NCI-H1105 (cell line): ENCODE measurements at places on chromosomes 2 and 18.

GRCh38 chr2:81872006-81872405 is 1567.5 kb upstream of the LRRTM1 start:
- DNase-seq, result no peak

- no peak for DNase-seq
These were observed 990.9 kb upstream of the ACVR2A start for GRCh38 chr2:146853741-146854444.

DNA sequence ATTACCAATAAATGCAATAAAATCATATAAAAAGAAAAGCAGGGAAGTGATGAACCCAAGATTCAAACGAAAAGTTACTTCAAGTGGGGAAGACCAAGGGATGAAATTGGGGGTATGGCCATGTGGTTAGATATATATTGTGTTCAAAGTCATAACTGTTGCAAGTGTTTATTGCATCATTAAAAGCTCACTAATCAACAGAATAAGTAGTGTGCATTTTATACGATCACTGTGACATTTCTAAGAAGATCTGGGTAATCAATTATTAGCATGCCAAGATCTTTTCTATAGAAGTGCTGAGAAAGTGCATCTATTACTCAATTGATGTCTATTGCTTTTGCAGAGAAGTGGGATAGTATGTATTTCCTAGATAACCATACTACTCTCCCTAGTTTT is 52.9 kb downstream of the VSNL1 start:
- DNase-seq, result no peak

- no peak for DNase-seq
These were observed 68.9 kb upstream of the THOC1 start for GRCh38 chr18:336713-337112.

DNA sequence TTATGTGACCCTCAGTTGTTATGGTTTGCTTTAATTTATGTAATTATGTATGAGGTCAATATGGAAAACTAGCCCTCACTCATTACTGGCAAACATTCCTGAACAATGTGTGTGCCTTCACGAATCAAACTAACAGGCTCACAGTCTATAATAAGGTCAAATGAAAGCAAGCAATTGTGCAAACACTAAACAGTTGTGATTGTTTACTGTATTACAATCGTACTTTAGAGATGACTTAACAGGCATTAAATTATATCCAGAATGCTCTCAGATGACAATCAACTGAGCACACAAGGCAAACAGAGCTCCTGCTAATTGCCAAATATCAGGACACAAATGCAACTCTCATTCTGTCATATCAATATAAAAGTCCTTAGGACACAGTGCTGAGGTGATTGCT is 29.5 kb downstream of the COL5A2 start:
- DNase-seq, result no peak

- no peak for DNase-seq
These were observed 10.6 kb downstream of the SETBP1 start for GRCh38 chr18:44691148-44691925.
